MM.1S (cell line): ENCODE measurements at places on chromosomes 5 and 9.

- no peak for DNase-seq
Measured at GRCh38 chr5:159258361-159258760, 4.7 kb upstream of the UBLCP1 start.

DNA sequence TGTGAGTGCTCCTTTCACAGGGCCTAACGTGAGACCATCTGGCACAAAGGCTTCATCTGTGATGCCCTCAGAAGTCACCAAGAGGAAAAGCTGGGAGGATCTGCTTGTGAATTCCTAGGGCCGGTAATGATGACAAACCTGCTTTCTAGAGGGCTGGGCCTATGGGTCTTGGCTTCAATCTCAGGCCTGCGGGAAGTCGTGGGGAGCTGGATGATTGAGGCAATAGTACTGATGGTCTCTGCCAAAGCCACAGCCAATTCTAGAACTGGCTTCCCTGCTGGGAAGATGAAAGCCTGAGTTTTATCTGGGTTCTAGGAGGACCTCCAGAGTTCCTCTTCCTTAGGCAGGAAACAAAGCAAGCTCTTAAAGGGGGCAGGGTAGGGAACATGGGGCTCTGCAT is 102.7 kb downstream of the TMEM215 start:
- DNase-seq, result no peak

DNA sequence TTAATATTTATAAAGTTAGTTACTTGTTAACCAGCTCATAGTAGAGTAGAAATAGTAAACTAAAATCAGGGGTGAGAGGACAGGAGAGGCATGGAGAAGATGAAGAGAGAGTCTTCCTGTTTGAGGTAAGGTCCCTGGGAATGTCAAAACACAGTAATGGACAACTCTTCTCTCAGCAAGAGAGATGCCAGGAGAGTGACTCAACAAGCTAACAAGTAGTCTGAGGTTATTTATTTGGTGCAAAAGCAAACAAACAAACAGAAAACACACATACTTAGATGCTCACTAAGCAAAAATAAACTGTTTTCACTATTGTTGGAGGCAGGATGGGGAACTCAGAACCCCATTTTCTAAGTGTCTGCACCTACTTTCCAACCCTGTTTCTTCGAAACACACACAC is 333.2 kb upstream of the RFX3 start:
- no peak for DNase-seq

DNA sequence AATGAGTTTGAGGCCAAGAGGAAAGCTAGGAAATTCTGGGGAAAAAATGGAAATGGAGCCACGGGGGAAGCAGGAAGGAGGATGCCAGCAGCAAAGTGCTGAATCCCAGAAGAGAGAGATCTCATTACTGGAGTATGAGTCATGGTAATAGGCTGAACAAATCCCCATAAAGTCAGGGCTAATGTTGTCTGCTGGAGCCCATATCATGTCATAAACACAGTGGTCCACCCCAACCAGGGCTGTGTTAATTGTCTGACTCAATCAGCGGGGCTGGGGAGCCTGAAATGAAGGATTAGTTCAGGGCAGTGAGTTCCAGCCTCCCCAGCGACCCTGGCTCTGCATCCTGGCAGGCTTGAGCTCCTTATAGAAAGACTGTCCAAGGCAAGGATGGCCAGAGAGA is 68.8 kb downstream of the TLR4 start:
- no peak for DNase-seq

DNA sequence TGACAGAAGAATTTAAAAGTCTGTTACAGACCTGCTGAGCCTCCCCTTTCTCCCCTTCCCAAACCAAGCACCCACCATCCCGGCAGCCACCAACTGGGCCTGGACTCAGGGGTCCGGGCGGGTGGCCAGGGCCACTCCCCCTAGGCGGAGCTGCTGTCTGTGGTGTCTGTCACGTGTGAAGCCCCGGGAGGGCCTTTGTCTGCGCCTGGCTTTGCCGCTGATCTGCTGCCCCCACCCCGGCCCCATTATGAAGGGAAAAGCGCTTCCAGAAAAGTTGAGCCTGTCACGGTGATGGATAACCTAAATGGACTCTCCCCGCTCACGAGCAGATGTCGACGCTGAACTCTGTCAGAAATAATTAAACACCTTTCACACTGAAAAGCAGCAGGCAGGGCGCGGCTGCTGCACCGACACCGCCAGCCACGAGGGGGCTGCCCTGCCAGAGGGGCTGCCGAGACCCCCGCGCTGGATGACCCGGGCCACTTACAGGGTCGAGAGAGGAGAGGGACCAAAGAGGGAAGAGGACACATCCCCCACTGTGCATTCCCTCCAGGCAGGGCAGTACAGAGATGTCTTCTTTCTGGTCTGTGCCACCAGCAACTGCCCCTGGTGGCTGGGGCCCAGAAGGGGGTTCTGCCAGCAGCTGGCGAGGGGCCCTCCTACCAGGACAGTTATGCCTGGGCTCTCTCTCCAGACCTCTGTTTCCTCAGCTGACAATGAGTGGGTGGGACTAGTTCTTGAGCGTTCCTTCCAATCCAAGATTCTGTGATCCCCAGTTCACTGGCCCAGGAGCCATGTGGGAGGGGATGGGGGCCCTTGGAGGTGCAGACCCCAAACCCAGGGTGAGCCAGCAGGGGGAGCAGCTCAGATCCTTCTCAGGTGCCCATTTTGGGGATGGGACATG is 36.0 kb upstream of the BARHL1 start:
- no peak for DNase-seq

- no peak for DNase-seq
Measured at GRCh38 chr9:129280236-129280622, 102.2 kb upstream of the IER5L start.

GRCh38 chr9:83012168-83012921 is 50.6 kb downstream of the RASEF start:
- no peak for DNase-seq

DNA sequence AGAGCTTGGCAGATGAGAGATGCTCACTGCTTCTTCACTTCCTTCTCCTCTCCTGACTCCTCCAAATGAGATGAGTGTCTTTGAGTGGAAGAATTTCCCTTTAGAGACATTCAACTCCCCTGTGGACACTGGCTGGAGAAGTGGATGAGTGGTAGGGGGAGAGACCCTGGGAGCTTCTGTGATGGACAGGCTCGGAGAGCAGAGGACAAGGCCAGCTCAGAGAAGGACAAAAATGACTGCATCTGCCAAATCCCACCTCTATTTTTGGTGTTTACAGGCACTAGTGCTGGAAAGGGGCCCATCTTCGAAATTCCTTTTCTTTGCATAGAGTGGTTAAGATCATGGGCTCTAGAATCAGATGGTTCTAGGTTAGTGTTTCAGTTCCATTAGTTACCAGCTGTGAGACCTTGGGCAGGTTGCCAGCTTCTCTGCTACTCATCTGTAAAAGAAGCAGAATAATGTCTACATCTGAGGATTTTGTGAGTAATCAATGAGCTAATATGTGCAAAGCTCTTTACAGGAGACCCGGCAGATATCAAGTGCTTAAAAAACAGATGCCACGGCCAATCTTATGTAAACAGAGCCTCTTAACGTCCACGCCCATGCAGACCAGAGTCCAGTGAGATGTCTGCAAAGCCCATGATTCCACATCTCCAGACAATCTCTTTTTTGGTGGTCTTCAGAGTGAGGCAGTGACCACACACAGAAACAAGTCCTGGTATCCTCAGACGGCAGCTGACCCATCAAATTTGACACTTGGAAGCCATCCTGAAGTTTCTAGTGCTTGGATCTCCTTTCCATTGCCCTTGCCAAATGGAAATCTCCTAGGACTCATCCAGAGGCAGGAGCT is 13.6 kb upstream of the COL27A1 start:
- no peak for DNase-seq

GRCh38 chr9:75147638-75148037 is 59.3 kb downstream of the OSTF1 start:
- DNase-seq, result peak; percentile 47

- DNase-seq, result no peak
Measured at GRCh38 chr9:105142406-105143135, 101.9 kb upstream of the SLC44A1 start.

- DNase-seq, result no peak
Measured at GRCh38 chr5:2110137-2110933, 227.6 kb upstream of the IRX4 start.

GRCh38 chr9:98182069-98182820 is 10.2 kb downstream of the CORO2A start:
- DNase-seq, result no peak

DNA sequence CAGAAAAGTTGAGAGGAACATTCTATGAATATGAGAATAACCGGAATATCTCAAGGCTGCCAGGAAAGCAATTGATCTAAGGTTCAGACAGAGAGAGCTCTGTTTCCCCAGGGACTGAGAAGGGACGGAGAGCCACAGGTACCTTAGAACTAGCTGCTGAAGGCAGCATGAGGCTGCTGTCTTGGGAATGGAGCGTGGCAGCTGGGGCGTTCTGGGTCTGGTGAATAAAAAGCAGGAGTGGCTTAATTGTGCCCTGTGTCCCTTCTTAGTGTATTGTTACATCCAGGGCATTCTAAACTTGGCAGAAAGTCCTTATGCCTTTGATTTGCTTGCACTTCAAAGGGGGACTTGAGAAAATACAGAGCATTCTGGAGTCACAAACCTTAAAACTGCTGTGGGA is 434.5 kb downstream of the KDM4C start:
- no peak for DNase-seq

- DNase-seq, result no peak
Measured at GRCh38 chr9:92962846-92963245, 15.5 kb downstream of the FGD3 start.
